ENCODE measurements at places on chromosomes 1 and 21.

DNA sequence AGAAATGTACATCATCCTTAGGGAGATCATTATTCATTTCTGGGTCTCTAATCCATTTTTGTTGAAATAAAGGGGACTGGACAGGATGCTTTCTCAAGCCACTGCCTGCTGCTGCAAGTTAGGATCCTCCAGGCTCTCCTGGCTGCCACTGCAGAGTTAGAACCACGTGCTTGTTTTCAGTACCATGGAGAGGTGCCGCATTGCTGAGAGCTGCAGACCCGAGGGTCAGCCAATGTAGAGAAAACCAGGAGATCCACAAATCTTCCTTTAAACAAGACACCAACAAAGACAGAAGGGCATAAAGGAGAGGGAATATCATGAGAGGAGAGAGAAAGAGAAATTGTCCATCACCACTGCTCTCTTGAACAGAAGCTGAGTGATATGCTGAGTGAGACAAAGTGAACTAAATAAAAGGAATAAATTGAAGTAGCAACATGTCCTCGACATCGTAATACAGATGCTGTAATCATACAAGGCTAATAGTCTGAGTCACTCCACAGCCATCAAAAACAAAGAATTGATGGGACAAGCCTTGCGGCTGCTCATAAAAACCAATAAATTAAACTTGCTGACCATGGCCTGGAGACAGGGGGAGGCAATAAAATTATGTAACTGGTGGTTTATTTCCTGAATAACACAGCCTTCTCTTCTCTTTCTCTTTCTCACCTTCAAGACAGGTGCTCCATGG is 255.7 kb downstream of the OMA1 start:
- no peak for DNase-seq

GRCh38 chr21:41722052-41723018 is 44.5 kb downstream of the RIPK4 start:
- DNase-seq = no peak

- no peak for DNase-seq
These were observed 673.7 kb upstream of the BRINP3 start for GRCh38 chr1:191151321-191151807.

DNA sequence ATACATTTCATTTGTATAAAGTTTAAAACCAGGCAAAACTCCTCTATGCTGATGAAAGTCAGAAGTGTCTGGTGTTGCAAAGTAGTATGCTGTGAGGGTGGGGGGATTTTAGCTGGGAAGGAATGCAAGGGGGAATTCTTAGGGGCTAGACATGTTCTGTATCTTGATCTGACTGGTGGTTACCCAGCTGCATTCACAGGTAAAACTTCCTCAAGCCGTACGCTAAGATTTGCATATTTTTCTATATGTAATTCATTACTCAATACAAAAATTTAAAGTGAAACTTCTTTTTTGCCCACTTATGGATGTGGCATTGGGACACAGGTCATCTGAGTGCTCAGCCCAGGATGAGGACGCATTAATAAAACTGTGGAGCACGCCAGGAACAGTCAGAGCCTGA is 323.3 kb downstream of the PAPPA2 start:
- DNase-seq = peak; percentile 89

- no peak for DNase-seq
These were observed 92.3 kb upstream of the ESRRG start for GRCh38 chr1:216815260-216816131.

GRCh38 chr1:27068922-27069321 is 56.3 kb upstream of the TENT5B start:
- DNase-seq = no peak

DNA sequence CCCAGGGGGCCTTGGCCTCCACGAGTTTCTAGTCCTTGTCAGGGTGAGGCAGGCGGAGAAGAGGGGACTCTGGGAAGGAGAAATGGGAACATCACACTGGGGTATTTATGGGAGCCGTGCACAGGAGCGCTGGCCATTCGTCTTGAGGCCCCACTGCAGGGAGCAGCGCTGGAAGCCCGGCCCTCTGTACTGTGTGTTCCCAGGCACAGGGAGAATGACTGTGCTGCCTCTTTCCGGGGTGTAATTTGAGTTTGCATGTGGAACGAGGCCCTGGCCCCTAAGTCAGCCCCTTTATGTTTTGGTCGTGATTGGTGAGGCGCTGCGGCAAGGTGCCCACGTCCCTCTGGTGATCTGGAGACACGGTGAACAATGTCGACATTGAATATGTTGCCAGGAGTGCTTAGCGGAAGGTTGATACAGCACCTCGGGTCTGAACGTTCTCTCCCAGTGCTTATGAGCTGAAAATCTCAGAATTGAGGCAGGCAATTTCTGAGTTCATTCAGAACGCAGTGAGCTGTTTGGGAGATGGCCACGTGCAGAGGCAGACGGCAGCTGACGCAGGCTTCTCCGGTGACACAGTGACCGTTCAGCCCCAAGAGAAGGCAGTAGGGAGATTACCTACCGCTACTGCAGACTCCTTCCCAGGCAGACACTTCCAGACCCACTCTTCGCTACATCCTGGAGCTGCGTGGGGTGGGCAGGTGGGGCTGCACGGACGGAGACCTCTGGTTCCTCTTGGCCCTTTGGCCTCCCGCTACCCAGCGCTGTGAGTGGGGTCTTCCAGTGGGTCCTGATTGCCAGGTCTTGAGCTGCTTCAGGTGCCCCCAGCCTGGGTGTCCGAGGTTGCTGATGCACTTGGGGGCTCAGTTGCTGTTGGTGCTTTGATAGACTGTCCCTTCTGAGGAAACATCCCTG is 265.8 kb downstream of the CAMTA1 start:
- no peak for DNase-seq

GRCh38 chr1:11280719-11281376 is 7.8 kb downstream of the UBIAD1 start:
- DNase-seq = no peak

DNA sequence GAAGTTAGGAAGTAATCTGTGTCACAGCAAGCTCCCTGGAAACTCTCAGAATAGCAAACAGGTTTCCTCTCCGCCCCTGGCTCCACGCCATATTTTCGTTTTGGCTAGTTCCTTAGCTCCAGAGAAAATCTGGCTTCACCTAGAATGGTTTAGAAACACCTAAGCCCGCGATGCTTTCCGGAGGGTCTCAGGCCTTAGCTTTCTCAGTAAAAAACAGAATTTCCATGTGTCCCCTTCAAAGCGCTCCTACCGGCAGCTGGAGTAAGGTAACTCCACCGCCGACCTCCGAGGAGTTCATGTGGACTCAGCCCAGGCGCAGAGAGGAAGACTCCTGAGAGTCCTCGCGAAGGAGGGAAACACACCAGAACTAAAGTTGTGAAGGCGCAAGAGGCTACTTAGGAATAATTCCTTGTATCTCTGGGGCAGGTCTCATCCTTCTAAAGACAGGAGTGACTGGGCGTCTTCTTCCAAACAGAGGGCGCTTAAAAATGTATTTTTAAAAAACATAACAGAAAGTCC is 406 bp downstream of the KIAA0040 start:
- DNase-seq = peak; percentile 45

DNA sequence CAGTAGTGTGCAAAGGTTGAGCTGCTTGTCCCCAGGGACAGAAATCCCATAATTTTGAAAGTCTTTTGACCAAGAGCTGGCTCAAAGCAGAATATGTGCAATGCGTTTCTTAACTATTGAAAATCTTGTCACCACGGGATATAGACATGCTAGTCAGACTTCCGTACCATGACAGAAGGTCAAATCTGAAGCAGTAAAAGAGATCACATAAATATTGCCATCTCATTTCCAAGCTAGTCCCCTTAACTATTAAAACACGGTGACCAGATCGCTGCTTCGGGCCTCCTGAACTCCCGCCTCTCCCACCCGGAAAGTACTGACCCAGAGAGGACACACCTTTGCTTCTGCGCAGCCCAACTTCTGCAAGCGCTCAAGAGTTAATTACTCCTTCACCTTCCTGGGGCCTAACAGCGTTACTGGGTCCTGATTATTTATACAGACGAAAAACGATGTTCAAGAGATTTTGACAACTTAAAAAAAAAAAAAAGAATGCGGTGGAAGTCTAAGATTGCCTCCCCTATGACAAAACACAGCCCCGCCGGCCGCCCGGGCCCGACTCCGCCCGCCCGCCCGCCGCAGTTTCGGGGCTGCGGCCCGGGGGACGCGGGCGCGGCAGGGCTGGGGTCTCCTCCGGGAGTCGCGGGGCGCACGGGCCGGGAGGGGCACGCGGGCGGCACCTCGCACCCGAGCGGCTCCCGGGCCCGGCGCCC is 692 bp downstream of the SORT1 start:
- no peak for DNase-seq

GRCh38 chr1:220952961-220953643 is 73.9 kb downstream of the HLX start:
- DNase-seq = no peak

DNA sequence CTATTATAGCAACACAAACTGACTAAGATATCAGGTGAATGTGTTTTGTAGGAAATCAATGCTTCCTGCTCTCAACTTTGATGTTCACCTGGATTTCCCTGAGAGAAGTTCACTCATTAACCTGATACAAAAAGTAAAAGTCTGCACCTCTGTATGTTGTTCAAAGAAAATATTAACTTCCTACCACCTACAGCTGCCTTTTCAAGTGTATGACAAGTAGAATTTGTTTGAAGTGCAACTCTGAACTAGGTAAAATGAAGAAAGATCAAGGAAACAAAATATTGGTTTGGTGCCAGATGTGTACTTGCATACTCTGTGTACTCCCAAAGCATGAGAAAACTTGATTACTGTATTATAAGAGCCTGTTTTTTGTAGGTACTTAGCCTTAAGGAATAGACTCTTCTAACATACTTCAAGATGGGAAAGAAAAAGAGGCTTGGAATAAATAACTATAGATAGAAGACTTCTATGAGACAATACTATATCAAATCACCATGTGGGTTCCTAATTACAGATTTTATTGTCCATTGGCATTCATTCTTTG is 193.4 kb downstream of the APP start:
- no peak for DNase-seq

GRCh38 chr1:246208105-246208504 is 299.0 kb downstream of the SMYD3 start:
- no peak for DNase-seq

GRCh38 chr1:156866249-156866909 is 5.7 kb downstream of the NTRK1 start:
- DNase-seq = no peak

GRCh38 chr1:31591425-31592093 is 15.2 kb downstream of the TINAGL1 start:
- no peak for DNase-seq

GRCh38 chr1:50996083-50996482 is 26.0 kb downstream of the CDKN2C start:
- DNase-seq = no peak

DNA sequence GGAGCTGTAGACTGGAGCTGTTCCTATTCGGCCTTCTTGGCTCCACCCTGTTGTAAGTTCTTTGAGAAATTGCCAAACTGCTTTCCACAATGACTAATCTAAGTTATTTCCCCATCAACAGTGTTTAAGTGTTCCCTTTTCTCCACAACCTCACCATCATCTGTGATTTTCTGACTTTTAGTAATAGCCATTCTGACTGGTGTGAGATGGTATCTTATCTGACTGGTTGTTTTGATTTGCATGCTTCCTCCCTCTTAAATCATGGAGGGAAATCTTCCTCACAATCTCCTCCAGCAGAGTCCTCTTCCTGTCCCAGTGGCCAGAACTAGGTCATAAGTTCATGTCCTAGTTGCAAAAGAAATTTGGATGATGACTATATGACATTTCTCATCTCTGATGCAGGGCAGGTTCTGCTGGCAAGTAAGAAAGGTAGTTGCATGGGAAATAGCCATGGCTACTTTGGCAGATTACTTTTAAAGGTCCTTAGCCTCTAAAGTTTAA is 294.0 kb downstream of the LRRC40 start:
- DNase-seq = no peak

GRCh38 chr1:14696761-14697160 is 98.3 kb downstream of the KAZN start:
- no peak for DNase-seq

GRCh38 chr1:156746728-156747631 is 4.5 kb downstream of the HDGF start:
- DNase-seq = peak; percentile 55

GRCh38 chr1:151060007-151060656 is at the start of gene MLLT11:
TSS of gene MLLT11 (plus strand) at chr1:151060397. CDS start at chr1:151067225, 6,828 bp downstream.
- DNase-seq = peak; percentile 95

GRCh38 chr1:6747674-6748073 is 37.6 kb upstream of the CAMTA1 start:
- DNase-seq = no peak

DNA sequence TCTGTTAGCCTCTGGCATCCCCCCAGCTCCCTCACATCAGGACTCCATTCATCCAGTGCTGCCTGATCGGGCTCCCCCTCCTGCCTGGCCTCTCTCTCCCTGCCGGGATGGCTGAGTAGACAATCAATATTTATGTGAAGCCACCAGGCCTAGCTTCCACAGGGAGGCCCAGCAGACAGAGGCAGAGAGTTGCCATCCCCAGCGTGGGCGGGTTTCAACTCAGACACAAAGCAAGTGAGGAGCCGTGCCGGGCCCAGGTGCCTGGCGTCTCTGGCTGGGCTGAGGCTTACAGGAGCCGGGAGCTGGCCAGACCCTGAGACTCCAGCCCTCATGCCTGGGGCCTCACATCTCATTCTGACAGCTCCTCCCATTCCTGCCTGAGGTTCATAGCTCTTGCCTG is 34.5 kb upstream of the ATP2B4 start:
- DNase-seq = no peak

DNA sequence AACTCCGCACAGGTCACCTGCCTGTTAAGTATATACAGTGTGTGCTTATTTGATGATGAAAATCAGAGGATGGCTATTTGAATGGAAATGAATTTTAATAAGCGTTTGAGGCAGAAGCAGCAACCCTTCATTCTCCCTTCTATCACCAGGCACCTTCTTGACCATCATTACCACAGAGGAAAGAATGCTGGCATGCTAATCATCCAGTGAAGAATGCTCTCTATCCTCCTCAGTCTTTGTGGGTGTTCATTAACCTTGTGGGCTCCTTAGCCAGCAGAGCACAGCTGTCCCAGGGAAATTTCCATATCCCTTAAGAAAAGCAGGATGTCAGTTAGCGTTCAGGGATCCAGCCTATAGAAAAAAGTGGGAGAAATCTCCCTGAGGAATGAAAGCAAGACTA is 428.0 kb upstream of the CAMK1G start:
- DNase-seq = peak; percentile 65

- no peak for DNase-seq
These were observed 154.8 kb upstream of the VAMP3 start for GRCh38 chr1:7616076-7616832.

- no peak for DNase-seq
These were observed 804.6 kb upstream of the CXADR start for GRCh38 chr21:16708101-16708835.

- no peak for DNase-seq
These were observed 1.3 kb downstream of the COL24A1 start for GRCh38 chr1:86155051-86155806.

DNA sequence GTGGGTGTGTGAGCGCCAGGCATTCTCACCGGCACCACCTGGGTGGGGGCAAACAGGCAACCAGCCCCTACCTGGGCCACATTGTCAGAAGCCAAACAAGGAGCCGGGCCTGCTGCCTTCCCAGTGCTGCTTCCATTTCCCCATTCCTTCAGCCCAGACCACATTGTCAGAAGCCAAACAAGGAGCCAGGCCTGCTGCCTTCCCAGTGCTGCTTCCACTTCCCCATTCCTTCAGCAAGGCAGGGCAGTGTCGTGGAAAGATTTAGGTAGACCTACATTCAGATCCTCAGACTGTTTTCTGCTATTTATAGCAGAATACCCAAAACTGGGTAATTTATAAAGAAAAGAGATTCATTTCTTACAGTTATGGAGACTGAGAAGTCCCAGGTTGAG is 47.0 kb upstream of the EFHD2 start:
- no peak for DNase-seq

GRCh38 chr1:173422456-173422976 is 54.6 kb upstream of the PRDX6 start:
- DNase-seq = no peak
